ENCODE measurements at places on chromosomes 16 and 17.
A peak's percentile ranks its signal among the peaks of the same experiment; 100 is the strongest.

- no peak for DNase-seq
Observed at GRCh38 chr17:28072936-28073533, 30.6 kb downstream of the NLK start.

DNA sequence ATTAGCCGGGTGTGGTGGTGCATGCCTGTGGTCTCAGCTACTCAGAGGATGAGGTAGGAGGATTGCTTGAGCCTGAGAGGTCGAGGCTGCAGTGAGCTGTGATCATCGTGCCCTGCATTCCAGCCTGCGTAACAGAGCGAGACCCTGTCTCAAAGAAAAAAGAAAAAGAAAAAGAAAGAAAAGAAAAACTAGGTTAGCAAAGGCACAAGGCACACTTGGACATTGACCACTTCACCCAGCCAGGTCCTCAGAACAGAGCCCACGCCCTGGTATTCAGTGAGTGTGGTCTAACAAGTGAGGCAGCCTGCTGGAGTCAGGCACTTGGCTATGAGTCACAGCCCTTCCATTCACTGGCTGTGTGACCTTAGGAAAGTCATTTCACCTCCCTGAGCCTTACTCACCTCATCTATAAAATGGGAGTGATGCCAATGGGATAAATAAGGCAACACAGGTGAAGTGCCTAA, 10.4 kb downstream of the MILR1 start:
- no peak for DNase-seq

- no peak for DNase-seq
Observed at GRCh38 chr17:35875072-35875799, 4.9 kb downstream of the CCL5 start.

DNA sequence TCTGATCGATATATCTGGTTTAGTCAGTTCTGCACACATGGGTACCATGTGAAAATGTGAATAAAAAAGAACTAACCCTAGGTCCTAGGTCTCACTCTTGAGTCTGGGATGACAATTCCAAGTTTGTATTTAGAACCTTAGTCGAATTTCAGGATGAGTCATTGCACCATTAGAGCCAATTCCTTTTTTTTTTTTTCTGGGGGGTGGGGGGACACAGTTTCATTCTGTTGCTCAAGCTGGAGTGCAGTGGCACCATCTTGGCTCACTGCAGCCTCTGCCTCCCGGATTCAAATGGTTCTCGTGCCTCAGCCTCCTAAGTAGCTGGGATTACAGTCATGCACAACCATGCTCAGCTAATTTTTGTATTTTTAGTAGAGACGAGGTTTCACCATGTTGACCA, 41.6 kb downstream of the SPAG9 start:
- DNase-seq: no peak

GRCh38 chr16:676913-677312, 1.4 kb downstream of the RHBDL1 start:
- no peak for DNase-seq

GRCh38 chr17:58377093-58377601, 25.1 kb upstream of the SUPT4H1 start:
- no peak for DNase-seq

DNA sequence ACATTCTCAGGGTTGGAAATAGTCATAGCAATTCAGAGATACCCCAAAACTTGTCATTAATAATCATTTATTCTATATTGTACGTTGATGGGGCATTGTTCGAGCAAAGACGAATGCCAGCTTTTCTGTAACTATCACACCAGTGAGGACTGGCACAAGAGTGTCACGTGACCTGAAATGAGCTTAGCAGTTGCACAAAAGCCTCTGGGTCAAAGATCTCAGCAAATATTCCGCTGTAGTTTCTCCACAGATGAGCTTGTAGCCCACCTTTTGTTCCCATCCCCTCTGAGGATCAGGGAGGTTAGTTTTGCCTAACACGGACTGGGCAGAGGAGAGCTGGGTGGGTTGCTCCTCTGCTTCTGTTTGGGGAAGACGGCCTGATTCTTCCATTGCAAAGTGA, 18.2 kb downstream of the IRX3 start:
- no peak for DNase-seq

- DNase-seq: no peak
Observed at GRCh38 chr16:81718637-81719036, 60.5 kb upstream of the PLCG2 start.

DNA sequence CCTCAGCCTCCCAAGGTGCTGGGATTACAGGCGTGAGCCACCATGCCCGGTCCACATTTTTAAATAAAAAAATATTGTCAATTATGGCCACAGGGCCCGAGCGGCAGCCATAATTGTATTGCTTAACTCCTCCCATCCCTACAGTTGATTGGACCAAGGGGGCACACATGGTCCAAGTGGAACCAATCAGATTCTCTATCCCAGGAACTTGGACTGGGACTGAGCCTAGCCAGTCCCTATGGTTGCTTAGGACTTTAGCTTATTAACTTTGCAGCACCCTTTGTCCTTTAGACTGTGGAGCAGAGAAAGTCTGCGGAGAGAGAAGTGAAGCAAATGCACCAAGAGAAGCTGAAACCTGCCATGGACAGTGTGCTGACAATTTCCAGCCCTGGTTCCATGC, 5.5 kb upstream of the RDM1 start:
- no peak for DNase-seq

DNA sequence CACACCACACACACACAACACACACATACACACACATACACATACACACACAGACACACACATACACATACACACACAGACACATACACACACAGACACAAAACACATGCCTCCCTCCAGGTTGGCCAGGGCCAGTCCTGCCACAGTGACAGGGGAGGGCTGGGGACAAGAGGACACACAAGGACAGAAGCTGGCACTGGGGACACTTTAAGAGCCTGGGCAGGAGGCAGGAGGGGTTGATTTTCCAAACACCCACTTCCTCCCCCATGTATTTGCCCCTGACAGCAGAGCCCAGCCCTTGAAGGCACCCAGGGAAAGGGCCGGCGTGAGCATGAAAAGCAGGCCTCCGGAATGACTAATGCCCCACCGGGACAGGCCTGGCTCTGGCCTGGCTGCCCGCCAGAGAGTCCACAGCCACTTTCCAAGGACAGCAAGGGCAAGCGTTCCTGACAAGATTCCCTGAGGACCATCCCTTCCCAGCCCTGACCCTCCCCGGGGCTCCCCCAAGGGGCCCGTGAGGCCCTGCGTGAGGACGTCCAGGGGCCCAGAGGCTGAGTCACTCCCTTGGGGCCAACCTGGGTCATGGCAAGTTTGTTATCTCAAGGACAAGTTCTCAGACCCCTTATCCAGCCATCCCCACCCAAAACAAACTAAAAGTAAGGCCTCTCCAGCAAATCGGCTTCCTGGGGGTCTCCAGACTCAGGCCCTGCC, 235.6 kb downstream of the ZNF423 start:
- DNase-seq: no peak

DNA sequence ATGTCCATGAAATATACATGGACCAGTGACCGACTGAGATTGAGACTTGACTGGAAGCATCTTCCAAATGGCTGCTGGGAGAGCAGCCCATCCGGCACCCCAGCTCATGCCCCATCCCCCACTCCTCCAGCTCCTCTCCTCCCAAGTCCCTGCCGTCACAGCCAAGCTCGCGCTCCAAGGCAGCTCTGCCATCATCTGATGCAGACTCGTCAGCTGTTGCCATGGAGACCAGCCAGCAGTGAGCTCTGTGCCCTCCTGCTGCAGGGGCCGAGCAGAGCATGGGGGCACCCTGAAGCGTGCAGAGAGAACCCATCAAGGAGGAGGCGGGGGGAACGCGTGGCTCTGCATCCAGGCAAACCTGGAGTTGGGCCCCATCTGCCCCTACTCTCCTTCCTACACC, 74.5 kb upstream of the TNRC6C start:
- DNase-seq: no peak

- DNase-seq: no peak
Observed at GRCh38 chr17:72514321-72514861, 393.6 kb downstream of the SOX9 start.

- no peak for DNase-seq
Observed at GRCh38 chr17:51630101-51630671, 369.8 kb downstream of the UTP18 start.

DNA sequence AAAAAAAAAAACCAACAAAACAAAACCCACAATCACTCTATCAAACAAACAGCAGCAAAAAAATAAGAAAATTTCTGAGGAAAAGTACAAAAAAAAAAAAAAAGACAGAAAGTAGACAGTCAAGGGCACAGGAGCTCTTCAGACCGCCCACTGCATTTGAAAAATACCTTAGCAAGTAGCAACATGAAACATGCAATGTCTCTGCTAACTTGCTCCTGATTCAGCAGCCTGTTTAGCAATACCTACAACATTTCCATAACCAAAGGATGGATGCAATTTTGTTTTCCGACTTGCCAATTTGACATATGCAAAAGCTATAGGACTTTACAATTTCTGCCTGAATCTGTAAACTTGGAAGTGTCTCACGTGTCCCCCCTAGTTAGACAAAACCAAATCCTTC, 57.4 kb downstream of the SYNRG start:
- no peak for DNase-seq

DNA sequence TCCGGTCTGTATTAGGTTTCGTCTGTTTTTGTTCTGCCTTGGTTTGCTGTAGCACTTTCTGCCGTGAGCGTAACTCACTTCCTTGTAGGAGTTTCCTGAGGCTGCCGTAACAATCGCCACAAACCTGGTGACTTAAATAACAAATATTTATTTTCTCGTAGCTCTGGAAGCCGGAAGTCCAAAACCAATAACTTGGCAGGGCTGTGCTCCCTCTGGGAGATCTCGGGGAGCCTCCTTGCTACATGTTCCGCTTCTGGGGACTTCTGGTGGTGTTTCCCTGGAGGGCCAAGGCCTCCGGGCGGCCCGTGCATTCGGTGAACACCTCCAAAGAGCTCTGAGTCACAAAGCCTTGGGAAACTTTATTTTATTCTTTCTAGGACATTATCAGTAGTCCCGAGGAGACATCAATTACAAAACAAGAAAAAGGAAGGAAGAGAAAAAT, 6.8 kb upstream of the WDR45B start:
- no peak for DNase-seq

GRCh38 chr16:57476546-57477410, 9.5 kb downstream of the DOK4 start:
- DNase-seq: no peak

- no peak for DNase-seq
Observed at GRCh38 chr16:58859958-58860669, 126.0 kb upstream of the GOT2 start.

- no peak for DNase-seq
Observed at GRCh38 chr16:74078511-74079231, 217.9 kb upstream of the PSMD7 start.

DNA sequence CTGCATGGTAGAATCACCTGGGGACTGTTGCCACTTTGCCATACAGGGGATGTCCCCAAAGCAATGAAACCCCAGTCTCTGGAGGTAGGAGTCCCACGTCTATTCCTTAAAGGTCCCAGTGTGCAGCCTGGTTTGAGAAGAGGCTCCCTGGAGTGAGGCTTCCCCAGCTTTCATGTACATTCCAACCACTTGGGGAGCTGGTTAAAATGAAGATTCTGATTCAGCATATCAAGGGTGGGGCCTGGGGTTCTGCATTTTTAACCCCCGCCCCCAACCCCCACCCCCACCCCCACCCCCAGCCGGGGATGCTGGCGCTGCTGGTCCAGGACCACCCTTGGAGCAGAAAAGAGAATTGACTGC, 241.2 kb downstream of the FOXL1 start:
- no peak for DNase-seq

DNA sequence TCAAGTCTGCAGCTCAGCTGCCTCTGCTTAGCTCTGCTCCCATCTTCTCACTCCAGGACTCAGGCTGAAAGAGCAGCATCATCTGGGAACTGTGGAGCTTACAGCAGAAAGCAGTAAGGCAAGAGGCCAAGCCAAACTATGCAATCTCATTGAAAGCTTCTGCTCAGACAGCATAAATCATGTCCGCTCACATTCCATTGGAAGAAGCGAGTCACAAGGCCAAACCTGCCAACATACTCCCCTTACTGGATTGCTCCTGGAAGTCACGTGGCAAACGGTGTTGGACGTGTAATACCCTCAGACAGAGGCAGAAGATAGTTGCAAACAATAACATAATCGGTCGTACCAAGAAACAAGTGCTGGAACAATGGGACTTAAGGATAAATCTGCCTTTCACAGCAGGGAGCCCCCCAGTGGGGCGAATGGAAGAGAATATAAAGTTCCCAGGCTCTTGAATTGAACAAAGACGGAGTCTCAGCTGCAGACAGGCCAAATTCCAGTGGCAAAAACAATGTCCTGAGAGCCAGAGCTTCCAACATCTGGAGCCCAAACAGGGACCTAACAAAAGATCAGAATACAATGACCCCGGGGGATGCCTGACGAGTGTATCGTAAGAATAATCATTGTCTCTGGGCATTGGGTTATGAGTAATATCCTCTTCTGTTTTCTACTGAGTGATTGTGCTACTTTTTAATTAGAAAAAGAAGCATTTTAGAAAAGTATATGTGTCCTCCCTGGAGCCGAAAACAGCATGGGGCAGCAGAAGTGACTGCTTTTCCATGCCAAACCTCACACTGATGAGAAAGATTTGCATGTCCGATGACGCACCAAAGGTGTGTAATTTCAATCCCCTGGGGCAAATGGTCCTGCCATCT, 68.4 kb downstream of the CMC2 start:
- DNase-seq: peak; percentile 23

DNA sequence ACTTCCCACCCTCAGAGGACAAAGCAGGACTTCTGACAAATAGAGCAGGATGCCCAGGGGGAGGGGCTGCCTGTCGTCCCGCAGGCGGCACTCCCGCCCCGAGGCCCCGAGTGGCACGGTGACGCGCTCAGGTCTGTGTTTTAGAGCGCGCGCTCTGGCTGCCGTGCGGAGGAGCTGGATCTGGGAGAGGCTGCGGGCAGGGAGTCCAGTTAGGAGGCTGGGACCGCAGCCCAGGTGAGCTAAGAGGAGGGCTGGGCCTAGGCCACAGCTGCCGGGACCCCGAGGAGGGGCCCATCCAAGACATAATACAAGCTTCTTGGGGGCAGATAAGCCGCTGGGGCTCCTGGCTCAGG, 6.4 kb downstream of the DOC2A start:
- no peak for DNase-seq

GRCh38 chr16:4510747-4511426, 27.7 kb downstream of the CDIP1 start:
- DNase-seq: no peak

DNA sequence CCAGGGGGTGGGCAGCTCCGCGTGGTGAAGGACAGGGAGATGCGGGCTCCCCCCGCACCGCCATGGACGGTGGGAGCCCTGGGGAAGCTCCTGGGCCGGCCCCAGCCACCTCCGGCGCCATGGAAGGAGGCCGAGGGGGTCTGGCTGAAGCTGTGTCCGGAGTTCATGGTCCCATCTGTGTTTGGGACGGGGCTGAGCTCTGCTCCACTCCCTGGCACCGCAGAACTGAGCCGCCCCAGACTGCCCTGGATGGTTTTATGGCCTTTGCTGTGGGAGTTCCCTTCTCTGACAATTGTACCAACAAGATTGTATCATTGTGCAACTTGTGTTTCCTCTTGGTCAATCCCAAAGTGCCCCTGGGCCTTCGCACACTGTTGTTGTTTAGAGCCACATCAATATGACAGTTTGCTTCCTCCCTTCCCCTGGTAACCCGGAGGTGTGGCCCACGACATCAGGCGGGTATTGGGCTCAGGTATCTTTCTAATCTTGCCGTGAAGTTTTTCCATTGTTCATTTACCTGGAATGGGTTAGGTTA, 942 bp downstream of the KRT23 start:
- DNase-seq: no peak

Measured in stimulated activated effector memory CD8-positive, alpha-beta T cell treated with anti-CD3 and anti-CD28 coated beads, Interleukin-12 subunit alpha, Interleukin-12 subunit beta, amount 100 ng/mL, for 72 hours (primary cell).